ENCODE measurements at places on chromosomes 1 and 21.

DNA sequence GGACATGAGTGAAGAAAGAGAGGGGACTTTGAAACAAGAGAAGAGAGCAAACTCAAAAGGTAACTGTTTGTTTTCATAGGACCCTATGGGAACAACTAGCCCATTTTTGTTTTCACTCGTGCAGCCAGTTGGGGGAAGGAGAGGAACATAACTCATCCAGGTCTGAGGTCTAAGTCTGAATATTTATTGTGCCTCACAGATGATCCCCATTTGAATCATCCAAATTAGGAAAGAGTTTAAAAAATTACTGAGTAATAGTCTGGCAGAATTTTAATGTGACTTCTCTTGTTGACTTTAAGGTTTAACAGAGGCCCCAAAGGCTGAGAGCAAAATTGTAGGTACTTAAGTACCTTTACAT is 10.4 kb upstream of the TSPAN2 start:
- H3K4me1 ChIP-seq: peaks cover 10% of the 10 kb centered on the region
- DNase-seq: no peak
- H3K36me3 ChIP-seq: no peaks in the 10 kb centered on the region
- peak overlapping the region; percentile 88 for H3K27ac ChIP-seq
- no peak overlapping the region for H3K4me3 ChIP-seq

DNA sequence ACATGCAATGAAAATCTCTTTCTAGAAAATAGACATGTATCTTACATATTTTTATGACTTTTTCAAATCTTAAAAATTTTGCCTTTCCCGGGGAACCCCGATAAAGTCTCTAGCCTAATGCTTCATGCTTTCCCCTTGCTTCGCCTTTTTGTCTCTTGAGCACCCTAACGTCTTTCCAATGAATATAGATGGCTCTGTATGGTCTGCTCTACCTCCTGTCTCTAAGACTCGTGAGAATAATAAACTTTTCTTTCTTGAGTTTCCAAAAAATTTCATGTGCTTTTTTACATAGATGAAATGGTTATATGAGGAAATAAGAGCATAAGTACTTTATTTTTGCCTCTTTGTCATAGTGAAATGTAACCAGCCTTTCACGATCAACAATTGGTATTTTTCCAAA is 202.6 kb downstream of the PDE4B start:
- H3K27me3 ChIP-seq: no peaks in the 10 kb centered on the region
- H3K27ac ChIP-seq: no peak overlapping the region
- H3K36me3 ChIP-seq: no peaks in the 10 kb centered on the region
- no peaks in the 10 kb centered on the region for H3K4me1 ChIP-seq
- no peak for DNase-seq

DNA sequence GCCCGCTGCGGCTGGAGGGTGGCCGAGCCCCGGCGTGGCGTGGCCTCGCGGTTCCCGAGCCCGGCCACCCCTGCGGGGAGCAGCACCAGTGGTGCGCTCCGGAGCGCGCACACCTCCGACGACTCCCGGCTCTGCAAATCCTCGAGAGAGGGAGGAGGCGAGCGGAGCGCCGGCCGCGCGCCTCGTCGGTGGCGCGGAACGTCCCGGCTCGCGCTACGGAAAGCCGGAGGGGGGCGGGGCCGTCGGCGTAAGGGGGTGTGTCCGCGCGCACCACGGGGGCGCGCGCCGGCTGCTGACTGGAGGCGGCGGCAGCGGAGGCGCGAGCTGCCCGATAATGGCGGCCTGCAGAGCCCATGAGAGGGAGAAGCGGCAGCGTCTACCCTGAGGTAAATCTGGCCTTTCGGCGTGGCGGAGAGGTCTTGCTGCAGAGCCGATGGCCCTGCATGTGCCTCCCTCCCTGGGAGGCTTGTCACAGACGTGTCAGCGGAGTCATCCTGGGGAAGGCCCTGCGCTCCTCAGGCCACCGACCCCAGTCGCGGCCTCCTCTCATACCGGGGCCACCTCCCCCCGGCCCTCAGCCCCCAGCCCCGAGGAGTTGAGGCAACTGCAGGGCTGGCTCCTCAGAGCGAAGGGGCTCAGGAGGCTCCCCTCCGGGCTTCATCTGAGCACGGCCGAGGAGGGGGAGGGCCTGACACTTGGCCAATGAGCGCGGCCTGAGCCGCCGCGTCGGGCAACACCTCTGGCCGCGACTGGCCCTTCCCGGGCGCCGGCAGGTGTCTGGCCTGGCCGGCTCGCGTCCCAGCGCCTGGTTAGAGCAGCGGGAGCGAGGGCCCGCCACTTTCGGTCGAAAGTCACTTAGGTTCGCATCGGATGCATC is at the start of gene PDIK1L:
Gene PDIK1L, plus strand, starts transcription at position 295 of the 877 bp plus-strand sequence. CDS start 2,485 bp downstream, outside the sequence.
- peak within 1 kb of the TSS; percentile 99 for H3K27ac ChIP-seq
- DNase-seq: peak; percentile 95
- peaks cover 33% of the 10 kb centered on the region for H3K4me1 ChIP-seq
- peak within 1 kb of the TSS; percentile 100 for H3K4me3 ChIP-seq
- peaks cover 8% of the 10 kb centered on the region for H3K36me3 ChIP-seq
- no peaks in the 10 kb centered on the region for H3K27me3 ChIP-seq

- H3K36me3 ChIP-seq: no peaks in the 10 kb centered on the region
- no peak overlapping the region for H3K27ac ChIP-seq
- no peak overlapping the region for H3K4me3 ChIP-seq
- no peaks in the 10 kb centered on the region for H3K27me3 ChIP-seq
- DNase-seq: no peak
These were observed 70.7 kb upstream of the ZNF644 start for GRCh38 chr1:91092503-91092902.

GRCh38 chr1:175157200-175157599 is 35.4 kb downstream of the KIAA0040 start:
- DNase-seq: no peak
- H3K36me3 ChIP-seq: peaks cover under 1% of the 10 kb centered on the region
- no peaks in the 10 kb centered on the region for H3K4me1 ChIP-seq
- no peak overlapping the region for H3K4me3 ChIP-seq
- no peak overlapping the region for H3K27ac ChIP-seq
- peaks cover 19% of the 10 kb centered on the region for H3K27me3 ChIP-seq

DNA sequence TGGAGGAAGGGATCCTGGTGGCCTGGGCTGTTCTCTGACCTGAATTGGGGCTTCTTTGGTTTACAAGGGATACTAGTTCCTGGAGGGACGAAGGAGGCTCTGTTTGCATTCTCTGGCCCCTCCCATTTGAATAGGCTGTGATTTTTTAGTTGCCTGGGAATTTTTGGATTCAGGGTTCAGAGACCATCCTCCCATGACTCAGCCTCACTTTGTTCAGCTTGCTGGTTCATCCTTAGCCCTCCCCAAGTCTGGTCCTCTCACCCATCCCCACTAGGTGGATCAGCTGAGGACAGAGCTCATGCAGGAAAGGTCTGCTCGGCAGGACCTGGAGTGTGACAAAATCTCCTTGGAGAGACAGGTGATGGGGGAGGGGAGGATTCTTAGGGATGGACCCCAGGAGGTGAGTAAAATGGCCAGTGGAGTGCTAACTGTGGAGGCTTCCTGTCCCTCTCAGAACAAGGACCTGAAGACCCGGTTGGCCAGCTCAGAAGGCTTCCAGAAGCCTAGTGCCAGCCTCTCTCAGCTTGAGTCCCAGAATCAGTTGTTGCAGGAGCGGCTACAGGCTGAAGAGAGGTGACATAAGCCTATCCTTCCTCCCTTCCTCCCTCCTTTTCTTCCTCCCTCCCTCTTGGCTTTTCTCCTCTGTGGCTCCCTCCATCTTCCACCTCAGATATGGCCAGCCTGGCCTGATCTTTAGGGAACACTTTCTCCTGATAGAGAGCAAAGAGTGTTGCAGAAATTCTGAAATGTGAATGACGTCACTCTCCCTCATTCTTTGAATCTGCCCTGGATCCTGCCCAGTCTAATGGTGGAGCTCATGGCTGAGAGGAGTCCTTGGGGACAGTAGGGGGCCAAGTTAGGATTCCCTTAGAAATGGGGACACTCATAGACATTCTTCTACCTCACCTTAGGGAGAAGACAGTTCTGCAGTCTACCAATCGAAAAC is 4.5 kb upstream of the TUFT1 start:
- no peaks in the 10 kb centered on the region for H3K36me3 ChIP-seq
- no peak overlapping the region for H3K4me3 ChIP-seq
- no peaks in the 10 kb centered on the region for H3K27me3 ChIP-seq
- H3K4me1 ChIP-seq: peaks cover 7% of the 10 kb centered on the region

DNA sequence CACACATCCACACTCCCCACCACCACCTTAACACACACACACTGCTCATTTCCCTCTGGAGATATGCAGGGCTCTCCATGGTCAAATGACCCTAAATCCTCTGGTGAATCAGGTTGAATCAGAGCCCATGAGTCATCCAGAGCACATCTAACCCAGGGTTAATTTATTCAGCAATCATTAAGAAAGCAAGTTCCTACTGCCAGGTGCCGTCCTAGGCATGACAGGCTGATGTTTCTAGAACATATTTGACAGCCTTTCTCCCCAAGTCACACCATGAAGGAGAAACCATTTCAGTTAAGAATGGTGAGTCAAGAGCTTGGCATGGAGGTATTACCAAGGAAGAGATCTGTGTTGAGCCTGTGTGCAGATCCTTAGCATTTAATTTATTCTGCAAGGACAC is 194.3 kb upstream of the CAMK1G start:
- no peak overlapping the region for H3K4me3 ChIP-seq
- no peaks in the 10 kb centered on the region for H3K36me3 ChIP-seq
- no peak overlapping the region for H3K27ac ChIP-seq
- H3K27me3 ChIP-seq: no peaks in the 10 kb centered on the region

GRCh38 chr1:188599313-188599712 is 1770.6 kb downstream of the PLA2G4A start:
- no peak overlapping the region for H3K27ac ChIP-seq
- H3K4me3 ChIP-seq: no peak overlapping the region
- no peaks in the 10 kb centered on the region for H3K4me1 ChIP-seq
- H3K36me3 ChIP-seq: no peaks in the 10 kb centered on the region
- H3K27me3 ChIP-seq: no peaks in the 10 kb centered on the region
- DNase-seq: no peak

DNA sequence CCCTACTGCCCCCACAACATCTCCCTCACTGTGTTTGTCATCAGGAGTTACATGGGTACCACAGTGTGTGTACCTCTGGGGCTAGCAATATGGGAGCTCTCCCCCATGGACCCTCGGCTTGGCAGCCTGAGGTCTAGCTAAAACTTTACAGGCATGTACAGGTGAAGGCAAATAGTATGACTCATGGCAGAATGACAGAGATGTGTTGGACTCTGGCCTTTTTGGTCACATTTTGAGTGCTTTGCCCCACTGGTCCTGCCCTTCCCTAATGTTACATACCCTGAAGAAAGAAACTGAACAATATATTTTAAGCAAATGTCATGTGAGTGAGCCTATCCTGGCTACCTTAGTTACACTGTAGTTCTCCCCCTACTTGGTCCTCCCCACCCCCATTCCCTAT is 124.0 kb downstream of the NGF start:
- H3K36me3 ChIP-seq: no peaks in the 10 kb centered on the region
- H3K27me3 ChIP-seq: no peaks in the 10 kb centered on the region
- H3K27ac ChIP-seq: no peak overlapping the region
- DNase-seq: no peak

DNA sequence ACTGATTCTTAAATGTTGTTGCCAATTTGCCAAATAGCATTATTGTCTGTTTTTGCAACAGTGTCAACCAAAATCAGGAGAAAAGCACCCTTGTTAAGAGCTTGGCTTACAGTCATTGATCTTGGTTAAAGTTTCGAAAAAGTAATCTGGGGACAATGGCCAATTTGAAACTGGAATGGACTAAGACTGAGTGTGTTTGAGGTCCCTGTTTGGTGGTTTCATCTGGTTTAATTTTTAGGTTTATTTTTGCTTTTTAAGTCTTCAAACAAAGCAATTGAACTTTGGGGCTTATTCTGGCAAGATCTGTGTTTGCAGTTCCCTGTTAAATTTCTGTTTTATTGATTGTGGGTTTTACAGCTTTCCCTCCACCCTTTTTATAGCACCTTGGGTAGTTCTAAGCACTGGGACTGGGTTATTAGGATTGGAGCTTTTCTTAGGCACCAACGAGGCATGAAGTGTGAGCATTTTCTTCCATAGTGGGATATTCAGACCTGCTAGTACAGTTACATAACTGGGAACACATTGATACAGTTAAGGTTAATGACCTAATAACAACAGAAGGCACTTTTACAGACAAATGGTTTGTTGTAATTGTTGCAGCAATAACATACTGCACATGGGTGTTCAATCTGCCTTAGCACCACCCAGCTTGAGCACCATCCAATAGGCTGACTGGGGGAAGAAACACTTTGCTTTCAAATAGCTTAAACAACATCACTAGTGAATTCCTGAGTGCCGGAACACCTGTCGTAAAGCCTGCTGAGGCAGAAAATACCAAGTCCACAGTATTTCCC is 40.6 kb upstream of the MAP10 start:
- peak; percentile 64 for DNase-seq
- H3K4me1 ChIP-seq: peaks cover 27% of the 10 kb centered on the region
- H3K4me3 ChIP-seq: no peak overlapping the region
- peak overlapping the region; percentile 83 for H3K27ac ChIP-seq
- no peaks in the 10 kb centered on the region for H3K36me3 ChIP-seq

DNA sequence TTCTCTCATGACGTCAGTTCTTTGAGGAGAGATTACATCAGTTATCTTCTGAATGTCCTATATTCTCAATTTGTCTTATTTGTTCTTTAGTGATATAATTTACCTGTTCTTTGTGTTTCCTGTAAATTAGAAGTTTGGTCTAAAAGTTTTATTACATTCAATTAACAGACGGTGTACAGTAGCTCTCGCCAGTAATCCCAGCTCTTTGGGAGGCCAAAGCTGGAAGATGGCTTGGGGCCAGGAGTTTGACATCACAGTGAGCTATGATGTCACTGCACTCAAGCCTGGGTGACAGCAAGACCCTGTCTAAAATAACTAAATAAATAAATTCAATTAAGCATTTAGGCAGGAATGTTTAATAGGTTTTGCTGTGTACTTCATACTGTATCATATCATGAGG is 25.3 kb upstream of the IPP start:
- H3K4me1 ChIP-seq: no peaks in the 10 kb centered on the region
- H3K36me3 ChIP-seq: no peaks in the 10 kb centered on the region
- H3K27ac ChIP-seq: no peak overlapping the region
- DNase-seq: no peak

DNA sequence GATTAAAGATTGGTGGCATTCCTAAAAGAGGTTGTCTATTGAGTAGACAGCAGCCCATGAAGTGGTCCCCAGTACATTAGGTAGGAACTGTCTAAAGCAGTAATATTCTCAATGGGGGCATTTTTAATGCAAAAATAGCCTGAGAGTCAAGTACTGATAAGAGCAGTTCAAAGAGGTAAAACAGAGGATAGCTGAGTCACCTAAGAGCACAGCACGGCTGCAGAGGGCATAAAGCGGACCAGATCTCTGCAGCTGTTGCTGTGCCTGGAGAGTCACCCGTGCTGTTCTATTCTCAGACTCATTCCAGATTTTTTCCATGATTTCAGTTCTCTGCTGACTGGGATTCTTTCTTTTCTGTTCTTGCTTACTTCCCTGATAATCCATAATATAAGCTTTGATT is 313.2 kb downstream of the OLFM3 start:
- H3K36me3 ChIP-seq: no peaks in the 10 kb centered on the region
- H3K27me3 ChIP-seq: no peaks in the 10 kb centered on the region
- H3K4me3 ChIP-seq: no peak overlapping the region
- no peak overlapping the region for H3K27ac ChIP-seq

DNA sequence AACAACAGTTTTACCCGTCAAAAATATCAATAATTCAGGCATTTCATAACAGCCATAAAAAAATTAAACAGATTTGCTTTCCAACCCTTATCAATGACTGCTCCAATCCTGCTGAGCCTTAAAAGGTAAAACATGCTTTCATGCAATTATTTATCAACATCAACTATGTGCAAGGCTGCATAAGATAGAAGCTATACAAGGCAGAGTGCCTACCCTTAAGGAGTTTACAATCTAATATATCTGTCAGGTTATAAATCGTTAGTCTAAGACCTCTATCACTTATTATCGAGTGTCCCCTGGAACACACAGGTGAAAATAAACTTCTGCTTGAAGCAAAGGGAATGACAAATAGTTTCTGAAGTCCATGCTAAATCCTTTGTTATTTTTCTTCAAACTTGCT is 1.8 kb downstream of the ERRFI1 start:
- H3K27me3 ChIP-seq: no peaks in the 10 kb centered on the region
- peak overlapping the region; percentile 92 for H3K27ac ChIP-seq
- no peak overlapping the region for H3K4me3 ChIP-seq
- H3K4me1 ChIP-seq: peaks cover 50% of the 10 kb centered on the region

All from transverse colon (tissue), 4 donors.